ENCODE measurements at places on chromosomes 16 and 17.

- DNase-seq, result no peak
Measured at GRCh38 chr17:27530764-27531391, 74.6 kb downstream of the KSR1 start.

GRCh38 chr16:67734731-67735201 lies 15.7 kb upstream of the GFOD2 start:
- DNase-seq, result no peak

DNA sequence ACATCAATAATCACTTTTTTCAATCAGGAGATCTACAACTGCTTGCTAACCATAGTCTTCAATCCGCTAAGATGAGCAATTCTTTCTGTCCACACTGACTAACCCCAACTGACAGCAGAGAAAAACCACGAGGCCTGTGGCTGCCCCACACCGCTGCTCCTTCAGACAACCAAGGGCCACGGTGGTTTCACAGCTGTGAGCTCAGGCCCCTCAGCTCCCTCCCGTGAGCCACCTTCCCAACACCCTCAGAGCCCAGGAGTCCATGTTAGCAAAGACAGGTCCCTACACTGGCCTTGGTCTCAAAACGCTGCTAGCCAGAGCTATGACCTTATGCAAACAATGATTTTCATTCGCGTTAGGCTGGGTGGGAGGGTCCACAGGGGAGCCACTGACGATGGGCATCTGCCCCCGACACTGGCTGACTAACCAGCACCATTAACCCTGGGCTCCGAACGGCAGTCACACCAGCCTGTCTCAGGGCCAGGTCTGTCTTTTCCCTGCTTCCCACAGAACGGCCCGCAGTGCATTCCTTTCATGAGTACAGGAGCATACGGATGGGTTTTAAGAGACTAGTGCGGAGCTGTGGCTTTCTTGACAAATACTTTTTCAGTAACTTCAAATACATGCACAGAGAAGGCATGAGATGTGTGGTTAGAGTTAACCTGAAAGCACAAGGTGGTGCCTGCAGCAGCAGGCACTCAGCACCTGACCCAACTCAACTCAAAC lies 67.3 kb downstream of the ANKRD11 start:
- DNase-seq, result peak; percentile 49

GRCh38 chr16:12011565-12011964 lies 35.0 kb downstream of the SNX29 start:
- DNase-seq, result no peak

DNA sequence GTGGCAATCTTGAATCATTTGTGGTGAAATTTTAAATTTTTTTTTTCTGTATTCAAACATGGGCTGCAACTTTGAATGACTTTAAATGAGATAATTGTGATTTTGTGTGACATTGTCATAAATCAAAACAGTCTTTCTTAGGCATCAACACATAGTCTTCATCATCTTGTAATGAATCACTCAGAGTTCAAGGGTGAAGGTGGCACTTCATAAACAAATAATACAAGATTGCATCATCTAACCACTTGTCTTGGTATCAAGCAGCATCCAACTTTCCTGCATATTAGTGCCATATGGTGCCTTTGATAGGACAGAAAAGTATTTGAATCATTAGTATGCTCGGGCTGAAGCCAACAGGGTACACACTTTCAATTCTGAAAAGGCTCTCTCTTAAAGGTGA lies 392.4 kb upstream of the GOT2 start:
- no peak for DNase-seq

GRCh38 chr16:17154981-17155380 lies 315.8 kb downstream of the XYLT1 start:
- no peak for DNase-seq

GRCh38 chr17:9451934-9452333 lies 123.7 kb downstream of the STX8 start:
- DNase-seq, result no peak

DNA sequence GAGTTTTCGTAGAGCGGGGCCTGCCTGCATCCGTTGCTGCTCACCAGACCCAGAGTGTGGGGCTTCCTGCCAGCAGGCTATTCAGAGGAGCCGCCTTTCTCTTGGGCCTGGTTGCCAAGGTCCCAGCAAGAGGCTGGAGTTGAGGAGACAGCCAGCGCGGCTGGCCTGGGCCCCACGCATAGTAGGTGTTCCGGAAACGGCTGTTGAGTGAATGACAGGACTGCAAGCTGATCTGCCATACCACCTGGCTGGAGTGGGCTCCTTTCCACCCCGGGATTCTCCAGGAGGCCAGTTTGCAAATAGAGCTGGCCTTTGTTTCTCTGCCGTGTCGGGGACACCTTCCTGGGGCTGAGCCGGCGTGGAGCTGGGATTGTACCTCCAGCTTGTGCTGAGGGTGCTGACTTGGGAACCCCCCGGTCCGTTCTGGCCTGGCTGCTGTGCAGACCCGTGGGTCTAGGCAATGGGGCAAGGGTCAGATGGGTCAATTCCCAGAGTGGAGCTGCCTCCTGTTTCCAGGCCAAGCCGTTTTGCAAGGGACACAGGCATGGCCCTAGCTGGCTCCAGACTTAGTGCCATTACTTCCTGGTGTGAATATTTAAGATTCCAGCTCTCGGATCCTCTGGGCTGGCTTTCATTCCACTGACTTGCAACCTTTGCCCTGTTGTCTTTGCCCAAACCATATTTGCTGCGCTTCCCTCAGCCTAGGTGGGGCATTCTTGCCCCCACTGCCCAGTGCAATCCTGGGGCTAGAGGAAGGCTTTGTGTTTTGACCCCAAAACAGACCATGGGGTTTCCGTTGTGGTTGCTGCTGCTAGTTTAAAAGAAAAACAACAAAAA lies 68.8 kb downstream of the CMIP start:
- no peak for DNase-seq

GRCh38 chr17:18217412-18218015 lies 7.9 kb upstream of the LLGL1 start:
- DNase-seq, result peak; percentile 50
